ENCODE measurements at places on chromosomes 2 and 18. TPM values are rescaled to one million over a fixed set of nuclear protein-coding genes. Genes with fewer than 3 reads are reported as not detected.

DNA sequence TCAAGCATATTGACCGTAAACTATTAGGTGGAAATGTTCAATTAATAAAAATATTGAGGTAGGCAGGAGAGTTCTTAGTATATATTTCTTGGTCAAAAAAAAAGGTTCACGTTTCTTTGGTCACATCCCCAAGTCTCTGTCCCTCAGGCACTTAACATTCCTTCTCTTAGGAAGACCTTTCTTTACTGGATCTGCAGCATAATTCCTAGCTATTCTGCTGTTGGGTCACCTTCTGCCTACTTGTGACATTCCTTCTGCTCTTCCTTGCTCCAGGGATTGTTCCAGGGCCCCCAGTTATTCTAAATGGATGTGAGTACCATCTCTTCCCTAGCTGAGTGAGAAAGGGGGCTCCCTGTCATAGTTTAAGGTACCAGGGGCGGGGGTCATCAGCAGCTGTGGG lies 4.2 kb downstream of the UGP2 start:
- H3K27me3 ChIP-seq: no peaks in the 10 kb centered on the region
- H3K4me1 ChIP-seq: peaks cover 50% of the 10 kb centered on the region
- no peak for DNase-seq
- H3K27ac ChIP-seq: no peak overlapping the region
- no peak overlapping the region for H3K4me3 ChIP-seq

DNA sequence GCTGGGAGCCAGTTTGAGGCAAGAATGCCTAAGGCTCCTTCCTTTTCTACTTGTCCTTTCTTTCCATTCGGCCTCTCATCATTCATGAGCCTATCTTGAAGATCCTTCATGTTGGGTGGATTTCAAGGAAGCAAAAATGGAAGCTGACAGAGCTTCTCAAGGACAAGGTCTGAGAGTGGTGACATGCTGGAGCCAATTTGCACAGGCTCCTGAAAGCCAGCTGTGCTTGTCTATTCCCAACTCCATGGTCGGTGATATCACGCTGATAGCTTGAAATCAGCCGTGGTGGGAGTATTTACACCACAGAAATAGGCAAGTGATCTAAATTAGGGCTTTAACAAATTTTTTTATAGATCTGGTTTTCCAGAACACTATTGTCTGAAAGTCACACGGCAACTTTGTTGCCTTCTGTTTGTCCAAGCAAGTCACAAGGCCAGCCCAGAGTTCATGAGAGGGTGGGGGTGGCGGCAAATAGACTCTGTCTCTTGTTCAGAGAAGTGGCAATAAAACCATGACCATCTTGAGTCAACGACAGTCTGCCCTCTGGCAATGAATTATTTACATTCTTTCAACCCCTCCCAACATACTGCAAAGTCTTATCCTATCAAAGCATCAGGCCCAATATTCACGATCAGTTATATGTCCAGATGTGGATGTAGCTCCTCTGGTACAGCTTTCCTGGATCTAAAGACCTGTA lies 49.9 kb upstream of the SLC35F5 start:
- no peak overlapping the region for H3K4me3 ChIP-seq
- H3K27me3 ChIP-seq: no peaks in the 10 kb centered on the region
- no peaks in the 10 kb centered on the region for H3K36me3 ChIP-seq
- no peak for DNase-seq
- H3K4me1 ChIP-seq: no peaks in the 10 kb centered on the region

DSC1 gene
- total RNA-seq: 0.11 TPM

IL36G gene
- not detected for total RNA-seq

DNA sequence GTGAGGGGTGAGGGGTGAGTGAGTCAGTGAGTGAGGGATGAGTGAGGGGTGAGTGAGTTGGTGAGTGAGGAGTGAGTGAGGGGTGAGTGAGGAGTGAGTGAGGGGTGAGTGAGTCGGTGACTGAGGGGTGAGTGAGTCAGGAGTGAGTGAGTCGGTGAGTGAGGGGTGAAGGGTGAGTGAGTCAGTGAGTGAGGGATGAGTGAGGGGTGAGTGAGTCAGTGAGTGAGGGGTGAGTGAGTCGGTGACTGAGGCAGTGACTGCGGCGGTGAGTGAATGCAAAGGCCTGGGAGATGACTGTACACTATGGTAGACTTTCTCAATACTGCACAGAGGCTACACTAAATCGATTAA lies 16.6 kb downstream of the THAP4 start:
- no peaks in the 10 kb centered on the region for H3K27me3 ChIP-seq
- H3K4me3 ChIP-seq: no peak overlapping the region
- peaks cover 13% of the 10 kb centered on the region for H3K4me1 ChIP-seq
- H3K27ac ChIP-seq: no peak overlapping the region
- H3K36me3 ChIP-seq: no peaks in the 10 kb centered on the region

GRCh38 chr2:10019602-10020400 lies 23.5 kb upstream of the KLF11 start:
- no peak overlapping the region for H3K4me3 ChIP-seq
- H3K4me1 ChIP-seq: no peaks in the 10 kb centered on the region
- H3K27me3 ChIP-seq: no peaks in the 10 kb centered on the region
- H3K36me3 ChIP-seq: no peaks in the 10 kb centered on the region
- H3K27ac ChIP-seq: no peak overlapping the region
- no peak for DNase-seq

ACKR3 gene
- 0.90 TPM for total RNA-seq

DNA sequence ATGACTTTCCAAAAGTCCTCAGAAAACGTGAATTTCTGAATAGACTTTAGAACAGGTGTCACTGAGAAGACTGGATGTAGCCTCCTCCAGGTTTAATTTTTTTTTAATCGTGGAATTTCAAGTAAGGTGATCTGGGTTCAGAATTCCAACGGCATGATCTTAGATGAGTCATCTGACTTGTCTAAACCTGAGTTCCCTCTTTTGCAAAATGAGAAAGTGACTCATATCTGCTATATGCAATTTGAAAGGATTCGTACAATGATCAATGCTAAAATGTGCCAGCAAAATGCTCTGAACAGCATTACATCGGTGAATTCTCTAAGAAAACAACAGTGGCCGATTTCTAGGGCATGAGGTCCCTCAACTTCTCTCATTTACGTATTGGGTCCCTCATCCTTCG lies 69.1 kb upstream of the ZNF516 start:
- H3K4me1 ChIP-seq: no peaks in the 10 kb centered on the region
- H3K27ac ChIP-seq: no peak overlapping the region
- DNase-seq: no peak
- H3K36me3 ChIP-seq: no peaks in the 10 kb centered on the region
- no peak overlapping the region for H3K4me3 ChIP-seq

DNA sequence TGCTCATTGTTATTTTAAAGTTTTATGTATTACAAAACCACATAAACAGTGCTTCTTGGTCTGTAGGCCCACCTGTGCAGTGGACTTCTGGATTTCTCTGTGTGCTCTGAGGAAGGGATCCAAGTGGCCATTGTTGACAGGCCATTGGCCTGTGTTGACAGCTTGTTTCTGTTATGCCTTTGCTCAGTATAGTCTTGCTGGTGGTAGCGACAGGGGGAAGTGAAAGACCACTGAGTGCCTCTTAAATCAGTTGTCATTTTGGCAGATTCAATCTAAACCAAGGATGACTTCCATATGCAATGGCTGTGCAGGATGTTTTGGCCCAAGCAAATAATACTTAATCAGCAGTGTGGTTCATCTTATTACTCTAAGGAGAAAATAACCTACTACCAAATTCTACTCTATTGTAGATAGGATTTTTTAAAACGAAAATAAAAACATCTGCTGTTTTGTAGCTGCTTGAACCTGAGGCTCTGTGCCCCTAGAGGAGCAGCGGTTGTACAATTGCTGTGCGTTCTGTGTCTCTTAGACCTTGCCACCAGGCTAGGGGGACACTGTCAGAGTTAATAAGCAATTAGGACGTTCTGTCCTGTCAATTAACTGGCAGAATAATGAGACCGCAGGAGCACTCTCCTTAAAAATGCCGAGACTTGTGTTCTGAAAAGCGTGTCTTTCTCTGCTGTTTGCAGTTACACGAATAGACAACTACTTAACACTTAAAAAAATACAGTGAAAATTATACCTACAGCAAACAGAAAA lies 108.2 kb downstream of the RHBDD1 start:
- H3K36me3 ChIP-seq: no peaks in the 10 kb centered on the region
- H3K4me3 ChIP-seq: no peak overlapping the region
- no peaks in the 10 kb centered on the region for H3K27me3 ChIP-seq
- H3K4me1 ChIP-seq: no peaks in the 10 kb centered on the region

CFAP65 gene
- total RNA-seq: not detected

GRCh38 chr18:58150772-58151171 lies 106.7 kb downstream of the NEDD4L start:
- H3K27ac ChIP-seq: no peak overlapping the region
- no peak for DNase-seq
- no peaks in the 10 kb centered on the region for H3K27me3 ChIP-seq
- no peak overlapping the region for H3K4me3 ChIP-seq
- H3K36me3 ChIP-seq: no peaks in the 10 kb centered on the region
- H3K4me1 ChIP-seq: no peaks in the 10 kb centered on the region

DNA sequence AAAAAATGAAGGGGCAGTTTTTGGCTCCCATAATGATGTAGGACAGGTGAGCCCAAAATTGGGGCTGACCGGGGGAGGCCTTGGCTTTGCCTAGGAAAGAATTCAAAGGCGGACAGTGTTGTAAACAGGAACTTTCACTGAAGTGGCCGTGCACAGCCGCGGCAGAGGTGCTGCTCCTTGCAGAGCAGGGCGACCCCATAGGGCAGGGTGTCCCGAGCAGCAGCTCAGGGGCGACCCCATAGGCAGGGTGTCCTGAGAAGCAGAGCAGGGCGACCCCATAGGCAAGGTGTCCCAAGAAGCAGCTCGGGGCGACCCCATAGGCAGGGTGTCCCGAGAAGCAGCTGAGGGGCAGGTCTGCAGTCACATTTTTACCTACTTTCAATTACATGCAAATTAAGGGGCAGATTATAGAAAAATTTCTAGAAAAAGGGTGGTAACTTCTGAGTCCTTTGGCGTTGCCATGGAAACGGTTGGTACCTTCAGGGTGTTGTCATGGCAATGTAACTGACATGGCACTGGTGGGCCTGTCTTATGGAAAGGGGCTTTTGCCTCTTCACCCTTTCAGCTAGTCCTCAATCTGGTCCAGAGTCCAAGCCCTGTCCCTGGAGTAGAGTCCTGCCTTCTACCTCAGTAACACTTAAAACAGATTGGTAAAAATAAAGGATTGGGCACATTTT lies 134.5 kb downstream of the FBXO15 start:
- no peaks in the 10 kb centered on the region for H3K27me3 ChIP-seq
- H3K27ac ChIP-seq: no peak overlapping the region
- DNase-seq: no peak
- H3K4me1 ChIP-seq: no peaks in the 10 kb centered on the region
- H3K36me3 ChIP-seq: no peaks in the 10 kb centered on the region

DNA sequence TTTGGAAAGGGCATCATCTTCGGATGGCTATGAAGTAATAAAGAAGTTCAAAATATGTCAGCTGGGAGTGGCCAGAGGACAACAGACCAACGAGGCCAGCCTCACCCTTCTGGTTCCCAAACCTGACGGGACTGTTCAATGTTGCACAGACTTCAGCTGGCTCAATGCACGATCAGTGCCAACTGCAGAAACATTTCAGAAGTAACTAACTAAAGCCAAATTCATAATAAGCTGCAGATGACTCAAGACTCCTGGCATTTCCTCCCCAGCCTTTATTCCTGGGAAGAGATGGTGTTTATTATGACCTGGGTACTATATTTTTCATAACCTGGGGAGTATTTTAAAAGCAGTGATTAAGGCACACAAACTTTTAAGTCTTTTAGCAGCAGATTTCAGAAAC lies 3.8 kb upstream of the ATP6V1C2 start:
- no peak overlapping the region for H3K27ac ChIP-seq
- H3K4me3 ChIP-seq: no peak overlapping the region
- H3K36me3 ChIP-seq: no peaks in the 10 kb centered on the region
- no peak for DNase-seq

GRCh38 chr18:55634545-55634944 lies 46.6 kb upstream of the TCF4 start:
- no peaks in the 10 kb centered on the region for H3K27me3 ChIP-seq
- H3K36me3 ChIP-seq: no peaks in the 10 kb centered on the region
- no peak overlapping the region for H3K4me3 ChIP-seq
- H3K27ac ChIP-seq: no peak overlapping the region
- DNase-seq: no peak
- H3K4me1 ChIP-seq: no peaks in the 10 kb centered on the region

DNA sequence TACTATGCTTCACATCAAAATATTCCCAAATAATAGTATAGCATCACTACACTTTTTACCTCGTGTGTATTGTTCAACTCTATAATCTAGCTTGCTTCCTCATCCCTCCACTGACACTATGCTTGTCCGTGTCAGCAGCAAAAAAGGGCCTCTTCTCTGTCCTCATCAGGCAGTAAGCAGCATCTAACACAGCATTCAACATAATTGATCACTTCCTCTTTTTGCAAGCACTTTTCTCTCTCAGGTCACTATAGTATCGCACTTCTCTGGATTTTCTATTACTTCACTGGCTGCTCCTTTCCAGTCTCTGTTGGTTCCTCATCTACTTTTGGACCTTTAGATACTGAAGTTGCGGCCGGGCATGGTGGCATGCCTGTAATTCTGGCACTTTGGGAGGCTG lies 64.9 kb upstream of the ZSWIM2 start:
- no peaks in the 10 kb centered on the region for H3K4me1 ChIP-seq
- no peaks in the 10 kb centered on the region for H3K36me3 ChIP-seq
- H3K27ac ChIP-seq: no peak overlapping the region
- DNase-seq: no peak
- no peaks in the 10 kb centered on the region for H3K27me3 ChIP-seq
- H3K4me3 ChIP-seq: no peak overlapping the region

TACR1 gene
- not detected for total RNA-seq

PDCD1 gene
- 39.3 TPM for total RNA-seq

- no peaks in the 10 kb centered on the region for H3K36me3 ChIP-seq
- DNase-seq: no peak
- H3K4me1 ChIP-seq: no peaks in the 10 kb centered on the region
- H3K27me3 ChIP-seq: no peaks in the 10 kb centered on the region
These were observed 42.4 kb downstream of the KLF7 start for GRCh38 chr2:207123335-207123744.

ACMSD gene
- not detected for total RNA-seq

DNA sequence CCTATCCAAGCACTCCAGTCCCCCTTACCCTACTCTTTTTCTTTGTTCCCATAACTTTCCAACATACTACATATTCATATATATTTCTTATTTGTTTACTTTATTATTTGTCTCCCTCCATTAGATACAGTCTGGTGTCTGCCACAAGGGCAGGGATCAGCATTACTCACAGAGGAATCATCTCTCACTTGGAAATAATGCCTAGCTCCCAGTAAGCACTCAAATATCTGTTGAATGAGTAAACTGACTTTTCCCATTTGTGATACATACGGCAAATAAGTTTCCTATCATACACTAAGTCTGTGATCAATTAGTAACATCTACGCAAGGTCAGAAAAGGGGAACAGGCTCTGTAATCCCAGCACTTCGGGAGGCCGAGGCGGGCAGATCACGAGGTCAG lies 18.7 kb downstream of the C1D start:
- H3K27me3 ChIP-seq: no peaks in the 10 kb centered on the region
- no peak for DNase-seq
- H3K4me1 ChIP-seq: no peaks in the 10 kb centered on the region
- no peak overlapping the region for H3K27ac ChIP-seq
- no peaks in the 10 kb centered on the region for H3K36me3 ChIP-seq
- no peak overlapping the region for H3K4me3 ChIP-seq

TWIST2 gene
- not detected for total RNA-seq

Measured in CD8-positive, alpha-beta memory T cell (primary cell).